Activated CD4-positive, alpha-beta T cell treated with anti-CD3 and anti-CD28 coated beads, Interleukin-2, amount 50 U/mL, for 1 hour (primary cell): ENCODE measurements at places on chromosomes 7 and 10.

- no peak for DNase-seq
These were observed 18.9 kb downstream of the GBX1 start for GRCh38 chr7:151148319-151149259.

DNA sequence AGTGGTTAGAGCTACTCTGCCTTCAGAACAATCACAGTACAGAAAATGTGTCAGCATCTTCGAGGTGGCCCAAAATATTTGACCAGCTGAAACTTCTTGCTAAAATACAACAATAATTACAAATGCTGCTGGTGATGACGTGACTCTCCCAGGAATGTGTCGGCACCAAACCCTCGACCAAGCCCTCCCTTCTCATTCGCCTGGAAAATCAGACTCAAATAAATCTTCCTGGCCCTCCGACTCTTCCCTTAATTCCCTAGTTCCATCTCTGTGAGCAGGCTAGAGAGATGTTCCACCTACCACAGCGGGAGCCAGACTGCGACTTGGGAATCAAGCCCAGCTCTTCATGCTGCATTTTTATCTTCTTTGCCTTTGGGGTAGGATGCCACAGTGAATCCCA, 4.1 kb downstream of the PRSS2 start:
- no peak for DNase-seq

GRCh38 chr7:38545977-38546376, 85.2 kb downstream of the AMPH start:
- DNase-seq: no peak

DNA sequence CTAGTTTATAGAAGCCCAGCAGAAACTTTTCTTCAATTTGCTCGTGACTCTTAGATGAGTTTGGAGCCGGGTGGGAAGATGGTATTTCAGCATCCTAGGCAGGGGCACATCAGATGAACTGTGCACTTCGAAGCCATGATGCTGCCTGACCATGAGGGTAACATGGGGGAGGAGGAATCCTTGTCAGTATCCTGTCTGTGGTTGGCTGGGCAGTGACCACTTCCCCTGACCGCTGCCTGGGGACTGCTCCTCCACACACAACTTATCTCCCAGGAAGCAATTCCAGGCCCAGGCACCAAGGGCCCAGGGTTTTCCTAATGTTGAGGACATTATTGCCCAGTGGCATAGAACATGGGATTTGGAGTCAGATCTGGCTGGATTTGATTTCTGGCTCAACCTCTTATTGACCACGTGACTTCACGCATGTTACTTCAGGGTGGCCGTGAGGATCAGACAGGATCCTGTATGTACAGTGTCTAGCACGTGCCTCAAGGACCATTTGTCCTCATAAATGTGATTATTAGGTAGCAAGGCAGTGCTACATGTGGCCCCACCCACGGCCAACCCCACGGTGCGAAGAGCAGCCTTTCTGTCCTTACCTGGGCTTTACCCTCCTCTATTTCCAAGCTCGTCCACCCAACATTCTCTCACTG, 65.2 kb downstream of the PTPRE start:
- DNase-seq: no peak

GRCh38 chr10:78911533-78912340, 157.0 kb upstream of the ZMIZ1 start:
- DNase-seq: no peak

DNA sequence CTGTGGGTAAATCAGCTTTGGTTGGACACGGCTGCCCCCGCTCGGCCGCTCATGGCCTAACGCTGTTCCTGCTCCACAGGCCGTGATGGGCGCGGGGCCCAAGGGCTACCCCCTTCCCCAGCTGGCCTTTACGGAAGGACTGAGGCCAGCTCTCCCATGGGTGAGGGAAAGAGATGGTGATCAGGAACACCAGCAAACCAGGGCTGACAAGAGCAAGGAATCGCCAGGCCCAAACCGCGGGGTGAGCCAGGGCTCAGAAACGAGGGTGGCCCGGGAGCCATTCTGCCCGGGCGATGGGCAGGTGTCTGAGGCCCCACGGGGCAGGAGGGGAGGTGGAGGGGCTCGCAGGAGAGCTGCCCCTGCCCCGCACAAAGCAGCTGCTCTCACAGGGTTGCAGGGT, 26.6 kb downstream of the GPER1 start:
- DNase-seq: no peak

DNA sequence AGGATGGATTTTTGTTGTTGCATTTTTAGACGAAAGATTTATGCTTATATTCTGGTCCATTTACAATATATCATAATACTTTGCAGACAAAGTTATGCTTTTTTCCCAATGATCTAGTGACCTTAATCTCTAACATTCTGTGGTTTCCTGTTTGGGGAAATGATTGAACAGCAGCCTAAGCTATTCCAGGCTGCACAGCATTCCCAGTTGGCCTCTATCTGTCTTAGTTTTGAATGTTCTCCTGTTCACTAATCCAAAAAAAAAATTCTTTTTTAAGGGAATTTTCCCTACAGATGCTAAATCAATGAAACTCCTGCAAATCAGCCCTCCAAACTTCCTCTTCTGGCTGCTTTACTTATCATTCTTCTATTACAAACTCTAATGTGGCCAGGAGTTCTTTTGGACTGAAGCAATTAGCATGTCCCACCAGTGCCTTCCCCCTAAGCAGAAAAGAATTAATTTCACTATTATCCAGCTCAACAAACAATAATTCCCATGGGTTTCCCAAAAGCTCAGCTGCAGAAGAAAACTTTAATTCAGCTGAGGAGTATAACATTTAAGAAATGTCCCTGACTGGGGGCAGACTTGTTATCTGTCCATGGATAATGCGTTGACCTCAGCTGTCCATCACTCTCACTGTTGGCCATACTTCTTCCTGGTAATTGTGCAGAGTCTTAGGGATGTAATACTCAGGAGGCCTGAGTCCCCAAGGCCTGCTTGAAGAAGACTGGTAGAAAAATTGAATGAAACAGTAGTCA, 81.9 kb upstream of the TRIL start:
- no peak for DNase-seq

GRCh38 chr10:71290331-71290730, 28.7 kb upstream of the SLC29A3 start:
- no peak for DNase-seq

GRCh38 chr7:50367570-50367969, 63.1 kb downstream of the IKZF1 start:
- DNase-seq: no peak

GRCh38 chr7:156275292-156275691, 365.3 kb upstream of the RNF32 start:
- no peak for DNase-seq

GRCh38 chr7:94264756-94265155, 129.9 kb upstream of the COL1A2 start:
- DNase-seq: no peak

DNA sequence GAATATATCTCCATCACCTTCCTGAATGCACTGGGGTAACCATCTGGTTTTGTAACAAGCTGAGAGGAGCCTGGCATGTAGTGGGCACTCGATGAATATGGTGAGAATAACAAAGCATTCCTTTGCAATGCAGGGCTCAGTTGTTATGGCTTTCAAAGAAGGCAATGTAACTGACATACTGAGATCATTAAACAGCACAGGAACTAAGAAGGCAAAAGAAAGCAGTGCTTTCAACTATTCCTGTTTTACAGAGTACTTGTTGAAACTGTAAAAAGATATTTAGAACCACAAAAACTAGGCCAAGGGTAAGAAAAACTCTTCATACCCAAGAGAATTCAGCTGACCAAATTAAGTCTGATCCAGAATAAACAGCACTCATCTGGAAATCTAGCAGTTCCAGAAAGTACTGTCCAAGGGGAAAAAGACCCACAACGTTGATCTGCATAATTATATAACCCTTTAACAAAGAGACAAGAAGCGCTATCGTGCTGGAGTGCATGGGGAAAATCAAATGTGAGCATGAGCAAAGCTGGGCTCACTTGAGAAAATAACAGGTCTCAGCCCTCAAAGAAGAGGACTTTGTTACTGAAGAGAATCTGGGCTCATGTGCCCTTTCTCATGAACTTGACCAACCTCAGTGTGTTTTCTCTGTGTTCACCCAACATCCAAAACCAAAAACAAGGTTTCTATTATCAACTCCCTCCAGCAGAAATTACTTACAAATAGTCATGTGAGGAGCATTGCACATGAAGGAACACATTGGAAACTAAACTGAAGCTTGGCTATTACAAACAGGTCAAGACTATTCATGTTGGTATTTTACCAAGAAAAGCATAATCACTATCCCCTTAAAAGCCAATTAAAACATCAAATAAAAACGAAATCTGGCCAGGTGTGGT, 116.2 kb downstream of the AVL9 start:
- DNase-seq: no peak

DNA sequence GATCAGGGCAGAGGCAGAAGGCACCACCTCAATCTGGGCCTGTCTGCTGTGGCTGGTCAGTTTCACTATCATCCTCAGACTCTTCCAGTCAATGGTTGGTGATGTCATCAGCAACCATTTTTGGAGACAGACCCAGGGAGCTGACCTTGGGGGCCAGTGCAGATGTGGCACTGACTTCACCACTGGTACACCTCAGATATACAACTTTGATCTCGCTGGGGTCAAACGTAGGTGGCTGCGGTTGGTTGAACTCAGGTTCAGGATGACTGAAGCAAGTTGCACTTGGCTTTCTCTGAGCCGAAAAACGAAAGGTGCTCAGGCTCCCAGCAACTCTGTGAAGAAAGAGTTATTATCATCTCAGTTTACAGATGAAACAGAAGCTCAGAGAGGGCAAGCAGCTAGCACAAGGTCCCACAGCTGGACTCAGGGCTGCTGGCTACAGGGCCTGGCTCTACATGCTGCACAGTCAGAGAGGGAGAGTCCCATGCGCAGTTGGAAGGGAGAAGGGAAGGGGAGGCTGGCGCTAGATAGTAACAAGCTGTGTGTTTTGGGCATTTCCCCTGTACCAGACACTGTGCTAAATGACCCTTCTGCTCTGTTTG, 27.2 kb downstream of the ANKRD16 start:
- DNase-seq: no peak

- no peak for DNase-seq
These were observed 410.8 kb upstream of the PRKCQ start for GRCh38 chr10:6990891-6991290.

GRCh38 chr7:138595454-138595853, 105.7 kb downstream of the SVOPL start:
- DNase-seq: no peak

GRCh38 chr7:66518151-66518691, 110.5 kb upstream of the KCTD7 start:
- no peak for DNase-seq

- DNase-seq: no peak
These were observed 60.3 kb upstream of the FEZF1 start for GRCh38 chr7:122364761-122365280.

- DNase-seq: no peak
These were observed 19.8 kb downstream of the GPR141 start for GRCh38 chr7:37703361-37703760.

GRCh38 chr10:100763043-100763747, 17.8 kb downstream of the PAX2 start:
- no peak for DNase-seq

- DNase-seq: no peak
These were observed 202.4 kb downstream of the BICC1 start for GRCh38 chr10:58715061-58715460.

- no peak for DNase-seq
These were observed 266.1 kb downstream of the PRKG1 start for GRCh38 chr10:51340366-51340765.

GRCh38 chr7:137613006-137613525, 233.7 kb downstream of the DGKI start:
- no peak for DNase-seq

DNA sequence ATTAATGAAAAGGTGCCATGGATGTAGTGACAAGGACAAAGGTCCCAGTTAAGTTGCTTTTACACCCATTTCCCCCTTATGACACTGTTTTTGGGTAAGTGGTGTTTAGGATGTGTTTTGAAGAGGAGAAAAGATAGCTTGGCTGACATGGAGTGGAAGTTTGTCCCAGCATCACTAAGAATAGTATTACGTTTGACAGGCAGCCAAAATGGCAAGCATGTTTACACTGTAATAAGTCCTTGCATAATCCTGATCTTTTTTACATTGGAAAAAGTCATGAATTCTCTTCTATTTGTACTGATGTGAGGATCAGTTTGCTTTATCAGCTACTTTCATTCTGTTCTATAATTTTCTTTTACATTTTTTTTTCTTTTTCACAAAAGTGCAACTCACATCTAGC, 137.8 kb downstream of the CHRM2 start:
- DNase-seq: no peak

- no peak for DNase-seq
These were observed 116.0 kb upstream of the C7orf33 start for GRCh38 chr7:148474481-148475025.

GRCh38 chr10:117502421-117503243, 39.9 kb upstream of the EMX2 start:
- no peak for DNase-seq
